ENCODE measurements at places on chromosomes 6 and 20.

DNA sequence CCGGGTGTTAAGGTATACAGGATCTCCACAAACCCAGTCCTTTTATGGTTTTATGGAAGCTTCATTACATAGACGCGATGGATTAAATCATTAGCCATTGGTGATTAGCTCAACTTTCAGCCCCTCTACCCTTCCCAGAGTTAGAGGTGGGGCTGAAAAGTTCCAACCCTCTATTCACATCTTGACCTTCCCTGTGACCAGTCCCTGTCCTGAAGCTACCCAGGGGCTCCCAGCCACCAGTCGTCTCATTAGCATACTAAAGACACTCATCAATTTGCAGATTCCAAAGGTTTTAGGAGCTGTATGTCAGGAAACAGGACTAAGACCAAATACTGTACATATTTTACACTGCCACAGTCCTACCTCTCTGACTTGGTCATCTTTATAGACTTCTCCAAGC is 21.0 kb downstream of the KHDC1L start:
- DNase-seq: no peak

DNA sequence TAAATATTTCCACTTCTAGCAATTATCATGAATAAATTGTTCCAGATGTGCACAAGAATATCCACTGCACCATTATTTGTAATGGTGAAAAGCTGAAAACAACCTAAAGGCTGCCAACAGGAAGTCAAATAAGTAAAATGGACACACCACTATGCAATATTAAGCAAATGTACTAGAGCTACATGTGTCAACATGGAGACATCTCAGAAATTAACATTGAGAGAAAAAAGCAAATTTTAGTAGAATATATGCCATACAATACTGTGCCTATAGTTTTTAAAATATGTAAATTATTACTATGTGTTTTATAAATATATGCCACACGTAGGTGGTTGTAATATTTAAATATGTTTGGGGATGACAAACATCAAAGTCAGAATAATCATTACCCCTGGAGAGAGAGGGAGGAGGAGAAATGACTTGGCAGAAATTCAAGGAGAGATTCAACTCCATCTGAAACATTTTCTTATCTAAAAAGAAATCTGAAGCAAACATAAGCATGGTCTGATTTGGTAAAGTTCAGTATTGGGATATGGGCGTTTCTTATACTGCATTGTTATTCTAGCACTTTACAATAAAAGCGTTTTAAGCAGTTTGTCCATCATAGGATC is 475.5 kb downstream of the QKI start:
- no peak for DNase-seq

GRCh38 chr6:112291161-112291762 is 36.9 kb upstream of the LAMA4 start:
- no peak for DNase-seq

DNA sequence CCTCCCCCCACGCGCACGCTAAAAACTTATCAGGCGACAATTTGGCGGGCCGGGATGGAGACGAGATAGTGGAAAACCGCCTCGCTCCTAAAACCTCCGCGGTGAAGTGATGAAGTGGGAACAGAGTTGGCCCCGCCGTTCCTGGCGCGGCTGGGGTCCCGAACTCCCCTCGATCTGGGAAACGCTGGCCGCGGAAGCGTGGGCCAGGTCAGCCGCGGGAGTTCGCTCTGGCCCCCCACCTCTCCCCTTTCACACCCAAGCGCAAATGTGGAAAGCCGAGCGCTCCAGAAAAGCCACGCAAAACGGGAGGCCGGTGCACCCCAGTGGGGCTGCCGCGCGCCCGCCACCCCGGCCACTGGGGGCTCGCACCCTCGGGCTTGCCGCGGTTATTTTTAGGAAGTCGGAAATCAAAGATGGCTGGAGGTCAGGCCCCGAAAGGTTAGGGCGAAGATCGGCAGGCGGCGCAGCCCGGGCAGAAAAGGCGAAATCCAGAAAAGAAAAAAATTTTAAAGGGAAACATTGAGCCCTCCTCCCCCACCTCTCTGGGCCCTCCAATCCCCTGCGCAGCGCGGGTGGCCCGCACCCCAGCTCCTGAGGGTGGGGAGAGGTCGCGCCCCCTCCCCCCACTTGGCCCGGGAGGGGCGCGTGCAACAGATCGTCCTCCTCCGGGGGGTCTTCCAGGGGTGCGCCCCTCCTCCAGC is 1.0 kb downstream of the SALL4 start:
- peak; percentile 6 for DNase-seq

GRCh38 chr20:11529047-11529446 is 388.6 kb upstream of the BTBD3 start:
- no peak for DNase-seq

DNA sequence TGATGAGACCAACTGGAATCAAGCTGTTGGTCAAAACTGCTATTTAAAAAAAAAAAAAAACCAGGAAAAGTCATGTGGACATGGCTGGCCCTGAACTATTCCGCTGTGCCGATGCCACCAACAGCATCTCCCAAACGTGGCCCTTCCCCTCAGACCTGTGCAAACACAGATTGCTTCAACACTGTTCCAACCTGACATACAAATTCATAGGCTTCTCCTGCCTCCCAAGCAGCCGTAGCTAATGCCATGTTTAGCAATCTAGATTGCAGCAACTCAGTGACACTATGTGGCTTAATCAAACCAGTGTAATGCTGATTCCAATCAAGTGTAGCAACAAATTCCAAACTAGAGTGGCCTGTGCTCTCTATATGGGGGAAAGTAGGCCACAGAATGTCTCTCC is 16.2 kb downstream of the PRKN start:
- no peak for DNase-seq

DNA sequence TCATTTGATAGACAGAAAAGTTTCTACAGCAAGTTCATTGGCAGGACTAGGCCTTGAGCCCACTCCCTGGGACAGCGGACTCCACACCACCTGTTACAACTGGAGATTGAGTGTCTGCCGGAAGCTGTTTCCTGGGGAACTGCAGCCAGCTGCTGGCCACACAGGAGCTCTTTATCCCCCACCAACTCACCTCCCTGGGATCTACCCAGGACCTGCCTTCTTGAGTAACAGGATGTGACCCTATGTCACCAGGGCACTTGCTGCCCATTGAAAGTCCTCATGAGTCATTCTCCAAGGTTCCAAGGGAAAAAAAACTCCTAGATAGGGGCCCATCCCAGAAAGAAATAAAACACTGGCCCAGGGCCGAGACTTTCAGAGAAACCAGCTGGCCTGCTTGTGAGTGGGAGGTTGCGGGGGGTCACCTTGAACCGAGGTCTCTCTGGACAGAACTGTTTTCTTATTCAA is 37.4 kb upstream of the SLC9A8 start:
- no peak for DNase-seq

GRCh38 chr6:66964216-66964615 is 1257.2 kb upstream of the EYS start:
- no peak for DNase-seq

DNA sequence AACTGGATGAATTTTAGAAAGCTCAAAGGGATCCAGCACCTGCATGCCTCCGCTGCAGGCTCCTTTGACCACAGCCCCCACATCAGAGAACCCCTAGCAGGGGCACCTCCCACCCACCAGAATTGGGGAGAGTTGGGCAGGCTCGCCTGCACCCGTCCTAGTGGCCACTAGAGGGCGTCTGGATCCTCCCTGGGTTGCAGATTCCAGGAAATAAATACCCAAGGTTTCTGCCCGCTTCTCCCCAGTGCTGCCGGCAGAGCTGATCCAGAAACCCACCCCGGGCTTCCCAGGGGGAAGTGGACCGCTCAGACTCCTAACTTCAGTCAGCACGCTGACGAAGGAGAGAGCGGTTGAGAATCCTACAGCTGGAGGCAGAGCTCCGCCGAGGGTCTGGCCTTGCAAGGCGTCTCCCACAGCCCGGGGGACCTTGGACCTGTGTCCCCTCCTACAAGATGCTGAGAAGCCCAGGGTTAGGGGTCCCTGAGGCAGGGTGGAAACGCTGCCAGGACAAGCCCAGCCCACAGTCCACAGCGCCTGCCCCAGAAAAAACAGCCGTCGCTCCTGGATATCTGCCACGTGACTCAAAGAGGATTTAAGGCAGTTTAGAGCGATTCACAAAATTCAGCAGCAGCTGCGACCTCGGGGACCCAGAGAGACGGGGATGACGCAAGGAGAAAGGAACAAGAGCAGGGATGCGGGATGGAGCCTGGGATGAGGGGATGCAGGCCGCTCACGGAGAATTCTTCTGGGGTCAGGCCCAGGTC is 32.6 kb upstream of the PHACTR3 start:
- peak; percentile 58 for DNase-seq

DNA sequence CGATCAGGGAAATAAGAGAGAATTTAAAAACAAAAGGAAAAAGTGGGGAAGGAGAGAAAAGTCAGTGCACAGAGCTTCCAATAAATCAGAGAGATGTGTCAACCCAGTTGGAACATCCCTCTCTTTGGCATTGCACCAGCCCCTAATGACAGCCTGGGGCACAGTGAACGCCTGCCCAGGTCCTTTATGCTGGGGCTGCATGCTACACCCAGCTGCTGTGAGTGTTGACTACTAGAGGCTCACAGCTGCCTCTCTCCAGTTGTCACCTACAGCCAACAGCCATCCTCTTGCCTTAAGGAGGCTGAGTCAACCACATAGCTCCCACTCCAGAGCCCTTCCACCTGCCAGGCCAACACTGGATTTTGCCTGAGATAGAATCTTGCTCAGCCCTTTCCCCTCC is 19.0 kb downstream of the OR2H2 start:
- no peak for DNase-seq
